BJ (cell line): ENCODE measurements at places on chromosomes 11 and 22. TPM values are rescaled to one million over a fixed set of nuclear protein-coding genes. Genes with fewer than 3 reads are reported as not detected.

DNA sequence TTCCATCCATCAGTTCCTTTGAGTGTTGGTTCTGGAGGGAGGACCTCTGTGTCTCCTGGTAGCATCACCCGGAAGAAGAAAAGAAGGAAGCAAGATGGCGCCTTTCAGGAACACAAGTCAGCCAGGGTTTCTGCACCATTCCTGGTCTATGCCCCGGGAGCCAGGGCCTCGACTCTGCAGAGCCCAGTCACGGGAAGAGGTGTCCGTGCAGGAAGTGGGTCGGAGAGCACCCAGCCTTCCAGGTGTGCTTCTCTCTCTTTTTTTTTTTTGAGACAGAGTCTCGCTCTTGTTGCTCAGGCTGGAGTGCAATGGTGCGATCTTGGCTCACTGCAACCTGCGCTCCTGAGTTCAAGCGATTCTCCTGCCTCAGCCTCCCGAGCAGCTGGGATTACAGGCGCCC, 21.2 kb downstream of the MRPL21 start:
- no peak for DNase-seq

Gene DDX25
- polyA plus RNA-seq: 0.13 TPM in 1 of 2 replicates, not detected in the other

- DNase-seq: no peak
Observed at GRCh38 chr11:34299284-34299972, 58.4 kb downstream of the ABTB2 start.

DNA sequence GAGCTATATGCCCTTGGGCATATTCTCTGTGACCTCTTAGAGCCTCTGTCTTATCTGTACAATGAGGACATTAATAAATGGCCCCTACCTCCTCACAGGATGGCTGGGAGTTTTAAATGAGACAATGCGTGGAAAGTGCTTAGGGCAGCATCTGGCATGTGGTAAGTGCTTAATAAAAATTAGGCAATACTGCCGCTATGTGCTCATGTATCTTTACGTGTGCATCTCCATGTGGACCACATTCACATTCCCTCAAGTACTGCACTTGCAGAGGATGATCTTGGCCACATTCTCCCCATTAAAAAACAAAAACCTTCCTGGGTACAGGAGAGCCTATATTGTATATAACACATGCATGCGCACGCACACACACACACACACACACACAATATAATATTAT, 19.1 kb upstream of the BSX start:
- no peak for DNase-seq

DNA sequence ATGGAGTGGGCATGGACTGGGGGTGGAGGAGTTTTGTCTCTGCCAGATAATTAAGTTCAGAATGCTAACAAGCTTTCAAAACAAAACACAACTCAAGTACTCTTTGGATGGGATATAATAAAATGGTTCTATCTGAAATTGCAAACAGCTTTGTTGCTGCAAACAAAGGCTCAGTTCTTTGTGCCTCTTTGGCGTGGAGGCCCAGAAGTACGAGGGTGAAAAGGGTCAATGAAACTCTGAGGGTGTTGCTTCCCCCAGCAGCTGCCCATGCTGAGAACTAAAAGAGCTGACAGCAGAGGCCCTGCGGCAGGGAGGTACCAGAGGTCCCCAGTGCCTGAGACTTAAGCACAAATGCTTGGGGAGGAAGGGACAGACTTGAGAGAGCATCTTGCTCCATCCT, 26.5 kb upstream of the IGSF22 start:
- DNase-seq: no peak
